ENCODE measurements at places on chromosomes 3 and 15. TPM values are rescaled to one million over a fixed set of nuclear protein-coding genes. Genes with fewer than 3 reads are reported as not detected.

FBXL22 gene
- total RNA-seq: 0.80 TPM

DNA sequence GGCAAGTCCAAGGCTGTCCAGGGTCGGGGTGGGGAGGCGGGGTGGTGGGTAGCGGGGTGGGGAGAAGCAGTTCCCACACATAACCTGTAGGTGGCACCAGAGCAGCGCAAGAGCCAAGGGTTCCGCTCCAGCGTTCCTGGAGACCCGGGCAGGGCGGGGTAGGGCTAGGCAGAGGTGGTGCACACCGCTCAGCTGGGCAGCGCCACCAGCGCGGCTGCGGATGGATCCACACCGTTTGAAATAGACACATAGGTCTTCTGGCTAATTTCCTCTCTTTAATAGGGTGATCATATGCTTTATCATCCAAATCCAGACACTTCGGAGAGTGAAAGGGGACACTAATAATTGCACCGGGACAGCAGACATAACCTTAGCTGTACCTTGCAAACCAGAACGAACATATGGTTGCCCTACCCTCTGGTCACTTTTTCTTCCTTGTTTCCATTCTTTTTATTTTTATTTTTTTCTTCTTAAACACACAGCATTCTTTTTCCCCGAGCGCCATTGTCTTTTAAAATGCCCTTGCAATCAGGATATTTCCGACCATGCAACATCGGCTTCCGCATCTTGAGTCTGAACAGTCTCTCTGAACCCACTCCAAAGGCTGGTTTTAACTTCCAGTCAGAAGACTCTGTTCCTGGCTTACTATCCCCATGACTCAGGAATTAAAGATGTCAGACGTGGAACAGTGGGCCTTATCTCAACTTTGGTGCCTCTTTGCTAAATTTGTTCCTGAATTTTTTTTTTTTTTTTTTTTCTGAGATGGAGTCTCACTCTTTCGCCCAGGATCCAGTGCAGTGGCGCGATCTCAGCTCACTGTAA lies 12.5 kb upstream of the ZSCAN2 start:
- peak; percentile 95 for DNase-seq

- DNase-seq: no peak
These were observed 143.2 kb upstream of the ARHGEF26 start for GRCh38 chr3:153978006-153978405.

DNA sequence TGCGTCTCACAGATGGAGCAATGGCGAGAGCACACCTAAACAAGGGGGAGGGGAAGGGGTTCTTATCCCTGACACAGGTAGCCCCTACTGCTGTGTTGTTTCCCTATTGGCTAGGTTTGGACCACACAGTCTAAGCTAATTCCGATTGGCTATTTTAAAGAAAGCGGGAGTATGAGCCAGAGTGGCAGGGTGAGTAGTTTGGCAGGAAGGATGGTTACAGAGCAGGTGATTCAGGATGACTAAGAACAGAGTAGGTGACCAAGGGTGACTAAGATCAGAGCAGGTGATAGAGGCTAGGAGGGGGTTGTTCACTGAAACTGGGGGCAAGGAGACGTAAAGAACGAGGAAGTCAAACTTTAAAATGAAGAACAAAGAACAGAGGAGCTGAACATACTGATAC lies 511.8 kb downstream of the EDEM1 start:
- no peak for DNase-seq

DNA sequence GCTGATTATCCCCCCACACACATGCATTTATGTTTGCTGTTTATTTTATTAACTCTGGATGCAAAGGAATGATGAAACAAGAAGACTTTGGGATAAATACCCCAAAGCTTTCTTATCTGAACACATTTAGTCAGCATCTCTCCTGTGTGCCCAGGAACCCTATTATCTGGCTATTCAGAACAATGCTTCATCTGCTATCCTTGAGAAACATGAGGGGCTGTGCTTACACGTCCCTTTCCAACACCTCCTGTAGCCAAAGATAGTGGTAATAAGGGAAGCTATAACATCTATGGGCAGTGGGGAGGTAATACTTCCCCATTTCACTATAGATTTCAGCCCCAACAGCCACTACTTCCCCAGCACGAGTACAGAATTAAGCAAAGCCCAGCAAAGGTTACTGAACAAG lies 94.7 kb downstream of the SSR3 start:
- no peak for DNase-seq

- DNase-seq: no peak
These were observed 318.6 kb downstream of the FHIT start for GRCh38 chr3:60932643-60933042.

GRCh38 chr3:139476348-139476747 lies at the start of gene RBP2:
RBP2 (minus strand) TSS chr3:139476516; CDS start chr3:139476459, 57 bp downstream.
- no peak for DNase-seq
